ENCODE measurements at places on chromosomes 7 and 10.

DNA sequence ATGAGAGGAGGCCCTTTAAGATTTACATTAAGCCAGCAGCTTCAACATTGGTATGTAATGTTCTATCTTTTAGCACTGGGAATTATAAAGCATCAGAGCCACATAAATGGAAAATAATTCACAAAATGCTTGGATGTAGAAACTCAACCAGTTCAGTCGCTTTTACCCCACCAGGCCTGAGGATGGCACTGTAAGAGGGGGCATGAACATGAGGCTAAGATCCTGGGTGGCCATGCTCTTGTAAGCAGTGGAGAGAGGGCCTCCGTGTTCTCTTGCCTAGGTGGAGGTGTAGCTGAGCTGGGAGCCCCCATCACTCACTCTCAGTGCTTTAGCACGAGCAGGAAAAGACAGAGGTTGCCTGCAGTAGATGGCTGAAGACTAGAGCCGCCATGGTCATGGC, 238.8 kb downstream of the FANK1 start:
- no peak for DNase-seq

DNA sequence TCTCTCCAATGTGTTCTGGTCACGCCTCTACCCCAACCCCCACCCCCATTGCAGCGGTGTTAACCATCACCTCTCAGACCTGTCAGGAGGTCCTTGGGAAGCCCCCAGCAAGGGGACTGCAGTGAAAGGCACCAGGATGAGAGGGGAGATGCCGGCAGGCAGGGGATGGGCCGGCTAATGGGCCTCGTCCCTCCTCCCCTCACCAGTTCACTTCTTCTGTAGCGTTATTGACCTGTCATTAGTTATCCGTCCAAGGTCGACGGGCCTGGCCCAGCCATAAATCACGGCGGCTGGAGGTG, 18.8 kb downstream of the POLL start:
- no peak for DNase-seq

DNA sequence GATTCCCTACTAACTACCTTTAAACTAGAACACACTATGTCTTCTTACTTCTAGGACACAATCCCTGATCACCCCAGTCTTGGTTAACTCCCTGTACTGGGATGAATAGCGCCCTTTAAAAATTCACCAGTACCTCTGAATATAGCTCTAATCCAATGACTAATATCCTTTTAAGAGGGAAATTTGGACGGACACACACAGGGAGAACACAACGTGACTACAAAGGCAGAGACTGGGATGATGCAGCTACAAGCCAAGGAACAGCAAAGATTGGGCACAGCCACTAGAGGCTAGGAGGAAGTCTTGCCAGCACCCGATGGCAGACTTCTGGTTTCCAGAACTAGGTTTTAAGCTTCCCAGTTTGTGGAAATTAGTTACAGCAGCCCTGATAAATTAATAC, 81.4 kb downstream of the MALSU1 start:
- DNase-seq = no peak

GRCh38 chr10:129096065-129096984, 370.7 kb upstream of the MGMT start:
- DNase-seq = no peak

GRCh38 chr10:126749015-126749655, 78.6 kb upstream of the C10orf90 start:
- DNase-seq = no peak

DNA sequence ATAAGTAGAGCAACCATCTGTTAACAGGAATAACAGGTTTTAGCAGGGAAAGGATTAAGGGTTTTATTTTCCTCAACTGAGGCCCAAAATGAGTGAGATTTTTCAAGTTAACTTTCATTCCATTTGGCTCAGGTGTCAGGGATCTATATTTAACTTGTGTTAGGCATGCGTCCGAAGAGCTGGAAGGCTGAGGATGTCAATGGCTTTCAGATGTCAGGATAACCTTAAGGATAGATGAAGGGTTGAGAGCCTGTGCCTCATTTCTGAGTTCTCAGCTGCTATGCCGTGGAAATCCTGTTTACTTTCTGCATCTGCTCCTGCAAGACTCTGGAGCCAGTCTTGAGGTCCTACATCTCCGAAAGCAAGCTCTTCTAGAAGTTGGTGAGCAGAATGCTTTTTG, 36.4 kb upstream of the CD36 start:
- no peak for DNase-seq

- no peak for DNase-seq
Measured at GRCh38 chr10:14843327-14843988, 5.4 kb downstream of the HSPA14 start.

DNA sequence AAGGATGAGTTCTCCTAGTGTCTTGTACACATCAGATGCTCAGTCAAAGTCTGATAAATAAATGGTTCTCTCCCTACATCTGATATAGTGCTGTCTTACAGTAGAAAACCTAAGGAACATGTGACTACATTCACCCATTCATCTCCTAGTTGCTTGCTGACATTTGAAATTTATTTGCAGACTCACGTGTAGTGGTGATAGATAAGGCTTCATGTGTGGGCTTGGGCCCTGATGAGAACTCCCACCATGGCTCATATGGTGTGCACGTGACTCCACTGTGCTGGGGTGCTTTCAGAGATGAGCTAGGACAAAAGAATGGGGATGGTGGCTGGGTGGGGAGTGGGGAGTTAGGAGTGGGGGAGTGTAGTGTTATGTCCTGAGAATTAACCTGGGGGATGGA, 287.3 kb downstream of the RPS24 start:
- no peak for DNase-seq

DNA sequence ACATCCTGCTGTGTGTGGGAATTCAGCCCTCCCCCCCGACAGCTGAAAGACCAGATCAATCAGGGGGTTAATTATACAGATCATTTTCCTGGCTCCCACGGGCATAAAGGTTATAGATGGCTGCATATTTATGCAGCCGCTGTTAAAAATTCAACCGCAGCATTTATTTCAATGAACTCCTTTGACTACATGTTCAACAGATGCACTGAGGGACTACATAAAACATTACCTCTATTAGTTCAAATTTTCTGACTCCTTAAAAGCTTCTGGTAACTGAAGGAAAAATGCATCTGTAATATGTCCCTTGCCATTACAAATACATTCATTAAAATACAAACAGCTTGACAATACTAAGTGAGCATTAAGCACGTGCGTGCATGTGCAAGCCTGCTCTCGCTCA, 49.7 kb upstream of the YAE1 start:
- no peak for DNase-seq

DNA sequence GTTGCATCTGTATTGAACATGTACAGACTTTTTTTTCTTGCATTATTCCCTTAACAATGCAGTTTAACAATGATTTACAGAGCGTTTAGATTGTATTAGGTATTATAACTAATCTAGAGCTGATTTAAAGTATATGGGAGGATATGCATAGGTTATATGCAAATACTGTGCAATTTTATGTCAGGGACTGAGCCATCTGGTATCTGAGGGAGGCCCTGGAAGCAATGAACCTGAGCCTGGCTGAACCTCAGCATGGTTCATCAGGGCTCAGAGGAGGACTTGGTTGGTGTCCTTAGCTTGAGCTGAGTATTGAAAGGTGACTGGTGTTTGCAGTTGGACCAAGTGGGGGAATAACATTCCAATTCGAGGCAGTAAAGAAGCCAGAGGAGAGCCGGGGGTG, 4.8 kb downstream of the ADCK2 start:
- no peak for DNase-seq

DNA sequence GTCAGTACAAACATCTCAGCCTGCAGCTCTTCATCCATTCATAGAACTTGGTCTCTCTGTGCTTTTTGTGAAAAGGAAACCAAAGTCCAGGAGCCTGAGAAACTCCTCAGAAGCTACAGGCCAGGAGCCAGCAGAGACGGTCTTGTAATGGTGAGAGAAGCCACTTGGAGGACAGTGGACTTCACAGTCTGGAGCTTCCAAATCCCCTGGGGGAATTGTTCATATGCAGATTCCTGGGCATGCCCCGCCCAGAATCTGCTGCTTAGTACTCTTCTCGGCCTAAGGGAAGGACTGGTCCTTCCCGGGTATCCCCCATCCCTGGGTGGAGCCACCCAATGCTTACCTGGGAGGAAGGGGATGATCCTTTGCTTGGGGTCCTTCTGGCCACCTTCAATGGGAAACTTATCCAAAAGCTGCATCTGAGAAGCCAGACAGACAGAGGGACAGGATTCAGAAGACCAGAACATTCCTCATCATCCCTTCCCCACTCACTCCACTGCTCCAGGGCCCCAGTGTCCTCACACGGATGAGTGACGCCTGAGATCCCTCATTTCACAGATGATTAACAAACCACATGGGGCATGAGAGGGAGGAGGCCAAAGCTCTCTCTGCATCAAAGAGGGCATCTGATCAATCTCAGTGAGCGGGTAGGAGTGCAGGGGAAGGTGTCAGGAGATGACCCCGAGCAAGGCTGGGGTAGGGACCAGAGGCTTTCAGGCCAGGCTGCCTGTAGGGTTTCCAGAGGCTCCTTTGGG, 88.4 kb downstream of the SH3PXD2A start:
- DNase-seq = no peak

DNA sequence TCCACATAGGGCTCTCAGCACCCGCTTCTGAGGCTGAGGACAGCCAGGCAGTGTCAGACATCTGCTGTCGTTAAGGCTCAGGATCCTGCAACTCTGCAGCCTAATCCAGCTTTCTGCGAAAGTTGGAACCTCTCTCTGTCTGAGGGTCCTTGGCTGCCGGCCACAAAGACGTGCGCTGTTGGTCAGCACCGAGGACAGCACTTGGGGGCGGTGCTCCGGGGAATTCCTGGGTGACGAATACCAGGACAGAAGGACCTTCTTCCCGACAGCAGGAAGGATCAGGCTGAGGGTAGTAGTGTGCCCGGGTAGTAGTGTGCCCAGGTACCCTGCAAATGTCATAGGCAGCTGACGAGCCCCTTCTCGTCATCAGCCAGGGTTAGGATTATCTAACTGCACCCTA, 16.0 kb upstream of the RASGEF1A start:
- no peak for DNase-seq

- DNase-seq = no peak
Measured at GRCh38 chr10:103295374-103296015, 18.6 kb downstream of the INA start.

- no peak for DNase-seq
Measured at GRCh38 chr10:3750854-3751253, 34.2 kb downstream of the KLF6 start.

DNA sequence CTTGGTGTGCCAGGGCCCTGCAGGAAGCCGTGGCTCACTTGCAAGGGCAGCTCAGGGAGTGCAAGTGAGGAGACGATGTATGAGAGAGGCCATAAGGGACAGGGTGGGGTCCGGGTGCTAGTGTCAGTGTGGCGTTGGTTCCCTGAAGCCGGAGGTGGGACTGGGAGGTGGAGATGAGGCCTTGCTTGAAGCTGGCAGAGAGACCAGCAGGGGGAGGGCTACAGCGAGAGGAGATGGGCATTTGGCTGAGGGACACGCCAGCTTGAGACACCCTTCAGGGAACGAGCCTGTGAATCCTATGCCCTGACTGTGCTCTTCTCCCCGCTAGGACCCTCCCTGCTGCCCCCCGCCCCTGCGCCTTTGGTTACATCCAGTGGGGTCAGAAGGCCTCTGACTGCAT, 529.1 kb downstream of the TCERG1L start:
- DNase-seq = no peak

- DNase-seq = no peak
Measured at GRCh38 chr7:121401896-121402295, 5.8 kb upstream of the FAM3C start.

DNA sequence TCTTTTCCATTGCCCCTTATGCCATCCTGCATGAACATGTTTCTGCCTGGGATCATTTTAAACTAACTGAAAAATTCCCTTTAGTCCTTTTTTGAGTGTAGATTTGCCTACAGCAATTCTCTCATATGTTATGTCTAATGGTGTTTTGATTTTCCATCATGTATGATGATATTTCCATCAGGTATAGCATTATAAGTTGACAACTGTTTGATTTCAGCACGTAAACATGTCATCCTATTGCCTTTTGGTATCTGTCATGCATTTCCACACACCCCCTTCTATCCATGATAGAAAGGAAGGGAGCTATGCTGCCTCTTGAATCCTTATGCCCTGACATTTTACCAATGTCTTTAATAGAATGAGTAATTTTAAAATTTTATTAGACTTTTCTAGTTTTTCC, 116.8 kb downstream of the ZPBP start:
- no peak for DNase-seq

GRCh38 chr7:72441791-72442190, 29.7 kb upstream of the CALN1 start:
- no peak for DNase-seq

DNA sequence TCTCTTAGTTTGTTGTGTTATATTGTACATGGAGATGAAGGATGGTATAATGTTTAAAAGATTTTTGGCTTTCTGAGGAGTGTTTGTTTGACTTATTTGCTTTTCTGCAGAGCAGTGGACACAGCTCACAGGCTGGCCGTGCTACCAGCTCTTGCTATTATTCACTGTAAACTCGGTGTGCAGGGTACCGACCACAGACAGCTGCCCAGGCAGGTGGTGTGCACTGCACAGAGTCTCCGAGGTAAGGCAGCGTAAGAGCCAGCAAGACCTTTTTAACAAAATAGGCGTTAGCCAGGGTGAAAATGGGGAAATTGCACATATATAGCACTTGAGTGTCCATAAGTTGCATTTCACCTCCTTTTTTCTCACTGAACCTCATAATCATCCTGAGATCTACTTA, 438.0 kb downstream of the CNTNAP2 start:
- DNase-seq = no peak

DNA sequence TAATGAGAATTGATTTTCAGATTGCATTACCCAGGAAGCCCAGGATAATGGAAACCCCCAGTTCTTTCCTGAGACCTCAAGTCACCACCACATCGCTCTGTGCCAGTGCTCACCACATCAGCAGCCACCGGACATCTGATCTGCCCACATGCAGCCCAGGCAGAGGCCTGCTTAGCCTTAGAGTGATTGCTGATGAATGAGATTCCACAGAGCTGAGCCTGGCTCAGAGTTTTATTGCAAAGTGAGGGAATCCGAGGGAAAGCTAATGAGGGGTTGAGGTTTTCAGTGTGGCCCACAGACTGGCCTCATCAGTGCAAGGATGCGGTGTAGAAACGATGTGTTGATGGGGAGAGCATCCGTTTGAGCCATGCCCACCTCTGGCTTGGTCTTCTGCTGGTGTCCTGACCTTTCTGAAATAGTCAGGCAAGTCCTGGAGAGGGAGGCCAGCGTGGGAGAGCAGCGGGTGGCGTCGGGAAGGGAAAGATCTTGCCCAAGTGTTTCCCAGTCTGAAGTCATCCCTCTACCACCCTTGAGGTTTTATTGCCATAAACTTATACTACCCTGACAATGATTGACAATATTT, 120.3 kb downstream of the ITIH5 start:
- DNase-seq = no peak

DNA sequence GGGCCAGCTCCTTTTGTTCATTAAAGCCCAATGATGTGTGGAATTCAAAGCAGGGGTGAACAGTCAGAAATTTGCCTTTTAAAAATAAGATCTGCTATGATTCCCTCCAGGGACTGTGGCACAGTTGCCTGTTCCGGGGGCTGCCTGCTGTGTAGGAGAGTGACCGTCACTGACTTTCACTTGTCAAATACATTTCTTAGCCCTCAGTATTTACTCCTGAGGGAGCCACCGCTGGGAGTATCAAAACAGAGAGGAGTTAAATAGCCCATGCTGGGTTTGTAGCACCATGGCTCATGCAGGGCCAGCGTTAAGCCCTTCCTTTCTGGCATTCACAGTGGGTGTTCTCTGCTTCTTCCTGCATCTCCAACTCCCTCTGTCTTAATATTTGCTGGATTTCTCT, 897.8 kb downstream of the SORCS3 start:
- no peak for DNase-seq
